ENCODE measurements at places on chromosomes 1 and 21.
A peak's percentile ranks its signal among the peaks of the same experiment; 100 is the strongest.

GRCh38 chr1:2360588-2361364 is 30.6 kb downstream of the MORN1 start:
- DNase-seq = no peak

- no peak for DNase-seq
Observed at GRCh38 chr1:64171246-64171645, 32.2 kb upstream of the UBE2U start.

GRCh38 chr1:182952677-182953444 is at the start of gene SHCBP1L:
Gene SHCBP1L, minus strand, starts transcription at chr1:182953166. Its CDS starts 33 bp downstream, at chr1:182953133.
- DNase-seq = no peak

GRCh38 chr1:184563308-184563707 is 176.5 kb downstream of the C1orf21 start:
- peak; percentile 8 for DNase-seq

DNA sequence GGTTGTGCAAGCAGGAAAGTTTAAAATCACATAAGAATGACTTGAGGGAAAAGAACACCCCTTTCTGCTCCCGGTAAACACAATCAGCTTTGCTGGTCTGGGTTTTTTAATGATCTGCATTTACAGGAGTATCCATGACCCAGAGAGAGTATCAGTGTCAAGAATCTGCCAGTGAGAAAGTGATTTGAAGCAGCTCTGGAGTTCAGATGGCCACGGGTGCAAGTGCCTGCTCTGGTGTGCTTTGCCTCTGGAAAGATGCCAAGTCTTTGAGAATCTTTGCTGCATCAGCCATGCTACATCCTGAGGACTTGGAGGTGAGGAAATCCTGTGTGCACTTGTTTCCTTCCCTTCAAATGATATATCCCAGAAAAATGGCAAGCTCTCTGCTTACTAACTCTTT is 18.6 kb upstream of the MYSM1 start:
- DNase-seq = no peak

DNA sequence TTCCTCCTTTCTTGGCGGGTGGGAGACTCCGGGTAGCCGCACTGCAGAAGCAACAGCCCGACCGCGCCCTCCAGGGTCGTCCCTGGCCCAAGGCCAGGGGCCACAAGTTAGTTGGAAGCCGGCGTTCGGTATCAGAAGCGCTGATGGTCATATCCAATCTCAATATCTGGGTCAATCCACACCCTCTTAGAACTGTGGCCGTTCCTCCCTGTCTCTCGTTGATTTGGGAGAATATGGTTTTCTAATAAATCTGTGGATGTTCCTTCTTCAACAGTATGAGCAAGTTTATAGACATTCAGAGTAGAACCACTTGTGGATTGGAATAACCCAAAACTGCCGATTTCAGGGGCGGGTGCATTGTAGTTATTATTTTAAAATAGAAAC is 2.5 kb downstream of the OLIG2 start:
- no peak for DNase-seq

DNA sequence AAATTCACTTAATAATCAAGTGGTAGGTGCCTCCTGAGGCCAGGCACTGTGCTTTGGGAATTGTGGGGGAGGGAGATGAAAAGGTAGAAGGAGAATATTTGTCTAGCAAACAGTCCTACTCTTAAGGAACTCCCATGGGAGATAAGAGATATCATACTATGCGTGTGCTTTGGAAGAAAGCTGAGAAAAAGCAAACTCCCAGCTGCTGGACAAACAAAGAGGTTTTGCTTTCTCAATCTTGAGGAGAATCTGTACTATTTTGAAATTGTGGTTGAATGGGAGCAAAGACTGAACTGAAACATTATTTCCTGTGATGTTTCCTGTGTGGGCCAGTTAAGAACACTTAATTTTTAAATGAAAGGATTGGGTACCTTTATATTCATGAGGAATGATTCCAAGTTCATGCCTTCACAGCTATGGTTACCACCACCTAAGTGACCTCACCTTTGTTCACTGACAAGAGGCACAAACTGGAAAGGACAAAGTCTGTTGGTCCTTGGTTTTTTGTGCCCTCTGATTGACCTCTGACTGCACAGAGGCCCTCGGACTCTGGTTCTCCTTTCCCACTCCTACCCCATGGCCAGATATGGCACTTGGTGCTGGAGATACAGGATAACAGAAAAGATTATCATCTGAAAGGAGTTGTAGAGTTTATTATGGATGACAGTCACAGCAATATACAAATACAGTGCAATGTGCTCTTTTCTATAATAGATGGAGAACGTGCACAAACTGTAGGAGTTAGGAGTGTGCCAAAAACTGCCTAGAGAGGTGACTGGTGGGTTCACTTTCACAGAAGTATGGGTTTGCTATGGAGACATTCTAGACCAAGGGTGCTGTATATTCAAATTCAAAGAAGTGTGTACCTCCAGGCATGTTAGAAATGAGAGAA is 1.6 kb downstream of the CD53 start:
- DNase-seq = no peak

- DNase-seq = no peak
Observed at GRCh38 chr1:201085902-201086735, 26.1 kb downstream of the CACNA1S start.

- no peak for DNase-seq
Observed at GRCh38 chr1:212457740-212458338, 25.1 kb downstream of the NENF start.

DNA sequence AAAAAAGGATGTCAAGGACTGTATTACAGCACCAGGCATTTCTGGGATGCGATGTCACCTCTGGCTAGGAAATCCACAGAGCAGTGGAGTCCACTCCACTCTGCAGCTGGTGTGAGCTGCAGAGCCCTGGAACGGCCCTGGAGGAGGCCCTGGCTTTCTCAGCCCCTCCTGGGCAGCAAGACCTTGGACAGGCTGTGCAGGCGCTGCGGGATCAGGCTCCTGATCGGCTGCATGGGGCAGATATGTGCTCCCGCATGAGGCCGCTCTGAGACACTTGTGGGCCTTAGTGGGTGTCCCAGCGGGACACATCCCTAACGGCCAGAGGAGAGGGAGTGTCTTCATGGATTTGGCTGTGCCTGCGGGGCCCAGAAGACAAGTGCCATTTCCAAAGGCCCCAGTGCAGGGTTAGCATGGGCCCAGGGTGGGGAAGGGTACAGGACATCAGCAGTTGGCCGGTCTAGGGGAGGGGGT is 6.2 kb downstream of the DNMT3L start:
- no peak for DNase-seq

DNA sequence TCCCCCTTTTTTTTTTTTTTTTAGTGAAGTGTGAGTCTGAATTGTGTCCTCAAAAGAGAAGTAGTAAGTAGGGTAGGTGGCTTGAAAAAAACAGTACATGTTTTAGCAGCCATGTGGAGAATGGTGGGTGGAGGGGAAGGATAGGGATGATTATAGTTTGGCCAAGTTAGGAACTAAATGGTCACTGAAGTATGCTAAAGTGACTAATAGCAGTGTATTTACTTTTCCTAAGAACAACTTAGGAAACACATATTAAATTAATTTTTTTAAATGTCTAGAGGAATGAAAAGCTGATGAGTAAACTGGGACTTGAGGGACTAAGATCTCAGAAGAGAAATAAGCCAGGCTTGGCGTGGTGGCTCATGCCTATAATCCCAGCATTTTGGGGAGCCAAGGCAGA is 55.5 kb downstream of the PLA2G4A start:
- DNase-seq = no peak

GRCh38 chr1:23247276-23247675 is 30.0 kb upstream of the HTR1D start:
- no peak for DNase-seq

DNA sequence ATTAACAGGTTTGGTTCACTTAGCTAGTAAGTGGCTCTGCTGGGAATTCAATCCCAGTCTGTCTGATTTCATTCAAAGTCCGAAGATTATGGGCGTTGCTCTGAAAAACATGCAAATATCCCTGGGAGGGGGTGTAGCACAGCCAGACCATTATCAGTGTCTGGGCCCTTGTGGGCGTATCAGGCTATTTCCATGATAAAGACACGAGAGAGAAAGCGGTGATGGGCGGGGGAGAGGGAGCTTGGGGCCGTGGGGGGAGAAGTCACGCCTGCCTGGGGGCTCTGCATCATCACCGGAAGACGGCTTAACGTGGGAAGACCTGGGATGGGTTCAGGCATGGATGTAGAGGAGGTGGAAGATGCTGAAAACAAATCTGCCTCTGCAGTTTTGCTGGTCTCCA is 25.8 kb downstream of the IL6R start:
- DNase-seq = no peak

GRCh38 chr1:180536821-180537372 is 21.9 kb upstream of the OVAAL start:
- DNase-seq = no peak

All from AG09319 (cell line).